ENCODE measurements at places on chromosomes 16 and 17. TPM values are rescaled to one million over a fixed set of nuclear protein-coding genes. Genes with fewer than 3 reads are reported as not detected.

DNA sequence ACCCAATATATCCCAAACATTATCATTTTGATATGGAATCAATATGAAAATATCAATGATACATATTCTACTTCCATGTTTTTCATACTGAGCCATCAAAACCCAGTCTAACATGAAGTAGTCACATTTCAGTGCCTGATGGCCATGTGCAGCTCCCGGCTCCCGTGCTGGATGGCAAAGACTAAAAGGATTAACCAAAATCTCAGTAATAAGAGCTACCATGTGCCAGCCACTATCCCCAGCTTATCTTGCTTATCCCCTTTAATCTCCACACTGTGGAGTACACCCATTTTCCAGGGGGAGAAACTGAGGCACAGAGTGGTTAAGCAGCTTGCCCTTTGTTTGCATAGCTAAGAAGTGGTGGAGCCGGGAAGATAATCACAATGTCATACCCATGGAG is 9.2 kb downstream of the CD300LG start:
- no peak for DNase-seq

DNA sequence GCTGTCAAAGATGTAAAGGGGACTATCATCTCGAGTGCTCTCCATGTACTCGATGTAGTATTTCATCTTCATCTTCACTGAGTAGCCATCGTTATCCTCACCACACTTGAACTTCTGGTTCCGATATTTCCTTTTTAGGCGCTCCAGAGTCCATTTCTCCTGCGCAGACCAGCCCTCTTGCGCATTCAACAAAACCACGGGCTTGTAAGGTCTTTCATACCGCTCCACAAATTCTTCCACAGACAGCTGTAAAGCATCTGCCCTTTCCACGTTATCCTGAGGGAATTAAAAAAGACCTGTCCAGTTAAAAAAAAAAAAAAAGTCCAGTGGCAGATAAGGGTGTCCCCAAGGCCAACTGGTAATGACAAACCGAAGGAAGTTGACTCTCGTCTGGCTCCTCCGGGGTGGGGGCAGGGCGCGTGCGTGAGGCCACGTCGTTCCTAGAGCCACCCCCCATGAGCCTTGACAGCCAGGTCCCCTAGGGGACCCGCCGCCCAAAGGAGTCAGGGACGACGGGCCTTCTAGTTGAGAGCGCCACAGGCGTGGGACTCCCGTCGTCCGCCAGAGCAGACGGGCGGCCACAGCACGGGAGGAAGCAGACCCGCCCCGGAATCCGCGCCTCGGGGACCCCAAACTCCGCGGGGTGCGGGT is 701 bp downstream of the JMJD6 start:
- DNase-seq = peak; percentile 93

DNA sequence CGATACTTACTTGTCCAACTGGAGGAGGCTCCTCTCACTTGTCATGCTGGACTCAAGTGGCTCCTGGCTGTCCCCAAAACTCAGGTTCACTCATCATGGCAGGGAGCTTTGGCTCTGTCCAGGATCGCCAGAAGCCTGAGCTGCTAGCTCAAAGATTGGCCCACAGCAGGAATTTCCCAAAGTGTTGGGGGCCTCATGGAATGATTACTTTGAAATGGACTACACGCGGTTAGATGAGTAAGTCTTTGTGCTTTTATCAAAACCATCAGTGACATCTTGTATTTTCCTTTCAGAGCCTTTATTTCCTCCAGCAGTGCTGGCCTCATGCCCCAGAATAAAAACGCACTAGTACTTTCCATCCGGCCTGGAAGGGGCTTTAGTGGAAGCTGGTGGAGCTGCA is 29.2 kb upstream of the PHB1 start:
- DNase-seq = no peak

GRCh38 chr16:9847146-9847545 is 335.1 kb downstream of the GRIN2A start:
- no peak for DNase-seq

- no peak for DNase-seq
Measured at GRCh38 chr17:57875290-57876022, 25.6 kb upstream of the MRPS23 start.

DNA sequence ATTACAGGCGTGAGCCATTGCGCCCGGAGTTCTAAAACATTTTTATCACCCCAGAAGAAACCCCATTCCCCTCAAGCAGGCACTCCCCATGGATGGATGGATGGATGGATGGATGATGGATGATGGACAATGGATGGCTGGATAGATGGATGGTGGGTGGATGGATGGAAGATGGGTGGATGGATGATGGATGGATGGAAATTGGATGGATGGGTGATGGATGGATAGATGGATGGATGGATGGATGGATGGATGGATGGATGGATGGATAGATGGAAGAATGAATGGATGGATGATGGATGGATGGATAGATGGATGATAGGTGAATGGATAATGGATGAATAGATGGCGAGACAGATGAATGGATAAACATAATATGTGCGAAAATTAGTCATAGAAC is 16.5 kb downstream of the PLA2G10 start:
- no peak for DNase-seq

GRCh38 chr17:2892305-2892971 is 96.2 kb downstream of the RAP1GAP2 start:
- no peak for DNase-seq

GRCh38 chr17:41360296-41360995 is 9.2 kb downstream of the KRT33B start:
- no peak for DNase-seq

DNA sequence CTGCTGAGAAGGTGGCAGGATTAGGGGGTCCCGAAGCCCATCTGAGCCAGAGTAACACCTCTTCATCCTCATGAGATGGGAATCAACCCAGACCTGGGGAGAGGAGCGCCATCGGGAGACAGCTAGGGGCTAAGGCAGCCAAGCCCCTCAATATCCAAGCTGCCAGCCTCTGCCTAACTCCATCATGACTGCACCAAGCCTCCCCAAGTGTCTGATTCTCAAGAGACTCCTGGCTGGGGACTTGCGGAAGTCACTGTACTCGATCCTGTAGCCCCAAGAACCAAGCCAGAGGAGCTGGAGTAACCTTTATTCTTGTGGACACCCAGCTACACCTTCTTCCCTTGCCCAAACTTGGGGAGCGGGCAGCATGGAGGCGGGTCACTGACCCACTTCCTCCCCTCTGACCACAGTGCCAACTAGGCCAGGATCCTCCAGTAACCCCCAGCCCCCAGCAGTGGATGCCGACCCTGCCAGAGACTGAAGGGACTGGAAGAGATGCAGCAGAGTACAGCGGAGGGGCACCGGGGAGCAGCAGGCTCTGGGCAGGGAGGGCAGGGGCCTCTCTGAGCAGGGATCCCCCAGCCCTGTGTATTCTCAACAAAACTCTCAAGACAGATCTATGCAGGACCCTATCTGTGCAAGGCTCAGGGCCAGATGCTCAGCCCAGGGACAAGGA is 13.3 kb downstream of the HDAC5 start:
- DNase-seq = no peak

GRCh38 chr17:40809721-40810421 is 10.1 kb upstream of the KRT28 start:
- no peak for DNase-seq

- no peak for DNase-seq
Measured at GRCh38 chr16:86070484-86070883, 171.5 kb downstream of the IRF8 start.

DNA sequence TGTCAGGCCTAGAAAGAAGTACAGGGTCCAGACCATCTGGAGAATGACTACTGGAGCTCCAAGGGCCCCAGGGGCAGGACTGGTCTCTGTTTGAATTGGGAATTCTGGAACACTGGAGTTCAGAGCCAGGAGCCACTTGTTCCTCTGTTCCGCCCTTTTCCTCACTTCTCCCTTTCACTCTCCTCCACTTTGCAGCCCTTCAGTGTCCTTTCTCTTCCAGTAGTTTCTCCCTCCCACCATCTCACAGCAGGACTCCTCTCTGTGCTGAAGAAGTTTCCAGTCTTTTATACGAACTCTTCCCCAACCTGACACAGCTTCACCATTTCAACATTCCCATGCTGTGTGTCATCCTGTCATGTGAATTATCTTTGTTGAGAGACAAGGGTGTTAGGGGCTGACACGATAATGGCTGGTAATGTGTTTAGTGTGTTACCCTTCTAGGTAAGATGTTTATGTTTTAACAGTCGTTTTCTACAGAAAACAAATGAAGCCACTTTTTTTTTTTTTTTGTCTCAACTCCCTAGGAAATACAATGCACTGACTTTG is 180.3 kb upstream of the MYOCD start:
- no peak for DNase-seq

GRCh38 chr17:45394913-45395568 is 37.6 kb downstream of the ARHGAP27 start:
- DNase-seq = no peak

DNA sequence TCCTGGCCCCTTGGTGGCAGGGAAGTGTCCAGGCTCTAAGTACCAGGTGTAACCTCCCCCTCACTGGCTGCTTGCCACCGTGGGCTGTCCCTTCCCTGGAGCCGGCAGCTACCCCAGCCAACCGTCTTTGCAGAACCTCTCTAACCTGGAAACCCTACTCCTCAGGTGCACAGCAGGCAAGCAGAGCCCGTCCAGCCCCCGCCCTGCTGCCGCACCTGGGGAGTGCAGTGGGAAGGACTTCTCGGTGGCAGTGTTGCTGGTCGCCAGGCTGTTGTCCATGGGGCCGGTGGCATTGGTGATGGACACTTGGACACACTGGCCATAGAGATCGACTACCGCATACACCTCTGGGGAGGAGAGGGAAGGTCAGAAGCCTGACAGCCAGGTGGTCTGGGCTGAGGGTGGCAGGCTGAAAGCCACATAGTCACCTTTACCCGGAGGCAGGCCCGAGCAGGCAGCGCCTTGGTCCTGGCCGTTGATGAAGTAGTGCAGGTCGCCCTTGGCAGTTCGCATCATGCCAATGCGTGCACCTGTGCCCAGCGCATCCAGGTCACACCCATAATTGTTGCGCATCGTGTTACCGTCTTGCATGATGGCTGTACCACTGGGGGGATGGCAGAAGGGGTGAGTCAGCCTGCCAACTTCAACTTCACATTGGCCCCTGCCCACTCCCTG is 6.5 kb downstream of the NEURL4 start:
- no peak for DNase-seq

DNA sequence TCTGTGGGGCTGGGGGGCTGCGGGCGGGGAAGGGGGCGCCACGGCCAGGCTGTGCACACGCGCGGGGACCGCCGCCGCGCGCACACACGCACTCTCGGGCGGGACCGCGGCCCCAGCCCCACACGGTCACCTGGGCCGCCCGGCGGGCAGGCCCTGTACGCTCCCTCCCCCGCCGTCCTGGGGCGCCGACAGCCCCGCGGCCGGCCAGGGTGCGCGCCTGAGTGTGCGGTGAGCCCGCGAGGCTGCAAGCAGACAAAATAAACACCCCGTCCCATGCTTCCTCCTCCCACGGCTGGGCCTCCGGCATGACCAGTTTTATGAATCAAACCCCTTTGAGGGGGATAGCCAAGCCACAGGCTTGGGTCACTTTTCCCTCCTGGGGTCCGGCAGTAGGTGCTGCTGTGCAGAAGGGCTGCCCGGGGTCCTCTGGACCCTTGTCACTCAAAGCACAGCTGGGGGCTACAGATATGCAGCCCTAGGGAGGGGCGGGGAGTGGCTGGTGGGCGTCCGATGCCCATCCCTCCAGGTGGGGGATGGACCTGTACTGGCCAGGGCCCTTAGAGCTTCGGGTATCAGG is 441 bp downstream of the VASN start:
- no peak for DNase-seq

DNA sequence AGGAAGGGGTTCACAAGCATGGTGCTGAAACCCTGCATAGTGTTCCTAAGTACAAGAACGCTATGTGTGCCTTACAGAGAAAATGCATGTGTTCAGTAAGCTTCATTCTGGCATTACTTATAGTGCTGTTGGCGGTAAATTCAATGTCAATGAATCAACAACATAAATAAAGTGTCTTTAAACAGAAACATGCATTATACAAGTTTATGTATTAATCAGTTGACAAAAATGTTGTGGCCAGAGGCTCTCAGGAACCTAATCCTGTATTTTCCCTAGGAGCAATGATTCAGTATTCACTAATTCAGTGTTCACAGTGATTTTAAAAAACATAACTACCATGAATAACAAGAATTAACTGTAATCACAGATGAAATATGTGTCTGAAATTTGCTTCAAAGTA is 47.1 kb upstream of the MYOCD start:
- DNase-seq = no peak

DNA sequence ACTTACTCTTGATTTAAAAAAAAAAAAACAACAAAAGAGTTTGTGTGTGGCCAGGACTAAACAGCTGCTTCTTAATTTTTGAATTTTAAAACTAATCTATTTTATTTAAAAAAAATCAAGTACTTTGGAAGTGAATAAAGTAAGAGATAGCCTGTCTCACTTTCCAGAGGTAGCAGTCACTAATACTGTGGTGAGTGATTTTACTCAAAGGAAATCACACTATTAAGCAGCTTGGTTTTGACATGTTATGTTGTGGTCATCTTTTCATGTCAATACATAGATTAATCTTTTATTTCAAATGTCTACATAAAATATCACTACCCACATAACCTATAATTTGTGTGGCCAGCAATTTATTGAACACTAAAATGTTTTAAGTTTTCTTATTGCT is 102.2 kb upstream of the HLF start:
- no peak for DNase-seq

DNA sequence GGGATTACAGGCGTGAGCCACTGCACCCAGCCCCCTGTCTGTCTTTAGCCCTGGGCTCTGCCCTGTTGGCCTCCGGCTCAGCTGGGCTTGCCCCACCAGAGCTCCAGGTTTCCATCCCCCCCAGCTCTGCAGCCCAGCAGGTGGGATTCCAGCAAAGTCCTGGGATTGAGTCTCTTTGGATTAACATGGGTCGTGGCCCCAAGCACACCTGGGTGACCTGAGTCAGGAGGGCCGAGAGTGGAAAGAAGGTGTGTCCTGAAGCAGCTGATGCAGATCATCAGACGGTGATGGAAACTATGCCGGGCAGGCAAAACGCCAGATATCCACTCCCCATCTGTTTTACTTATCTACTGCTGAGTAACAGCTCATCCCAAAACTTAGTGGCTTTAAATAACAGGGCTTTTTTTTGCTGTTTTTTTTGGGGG is 72.5 kb downstream of the KNOP1 start:
- DNase-seq = no peak

DNA sequence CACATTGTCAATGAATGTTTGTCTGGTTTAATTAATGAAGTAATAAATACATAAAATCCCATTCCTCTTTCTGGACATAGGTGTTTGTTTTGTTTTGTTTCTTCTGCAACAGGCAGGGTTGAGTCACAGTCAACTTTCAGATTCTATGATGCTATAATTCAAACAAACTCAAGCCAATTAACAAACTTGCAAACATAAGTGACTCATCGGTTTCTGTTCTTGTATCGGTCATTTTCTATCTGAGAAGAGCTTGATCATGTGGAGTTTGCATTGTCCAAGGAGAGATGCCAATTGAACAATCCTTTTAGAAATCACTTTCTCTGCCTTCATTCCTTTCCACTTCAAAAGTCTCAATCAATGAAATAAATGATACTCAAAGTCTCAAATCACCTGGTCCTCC is 294.2 kb upstream of the C16orf82 start:
- DNase-seq = no peak

- DNase-seq = no peak
Measured at GRCh38 chr16:70432356-70432722, 6.6 kb downstream of the ST3GAL2 start.

- no peak for DNase-seq
Measured at GRCh38 chr16:60922920-60923319, 1113.3 kb downstream of the CDH8 start.

Gene PIMREG
- total RNA-seq = not detected

Gene NRN1L
- not detected for total RNA-seq

Gene RAP1GAP2
- total RNA-seq = 10.4 TPM

Gene MYOCD
- total RNA-seq = 4.5 TPM

Gene P2RX5
- total RNA-seq = 0.29 TPM

Gene PLEKHG4
- total RNA-seq = 4.0 TPM

Gene SCNN1B
- total RNA-seq = 4.4 TPM

Gene ITGB4
- 13.9 TPM for total RNA-seq

Gene ARHGDIA
- total RNA-seq = 521 TPM

Gene SCGB1C2
- not detected for total RNA-seq
